ENCODE measurements at places on chromosomes 7 and 10.

DNA sequence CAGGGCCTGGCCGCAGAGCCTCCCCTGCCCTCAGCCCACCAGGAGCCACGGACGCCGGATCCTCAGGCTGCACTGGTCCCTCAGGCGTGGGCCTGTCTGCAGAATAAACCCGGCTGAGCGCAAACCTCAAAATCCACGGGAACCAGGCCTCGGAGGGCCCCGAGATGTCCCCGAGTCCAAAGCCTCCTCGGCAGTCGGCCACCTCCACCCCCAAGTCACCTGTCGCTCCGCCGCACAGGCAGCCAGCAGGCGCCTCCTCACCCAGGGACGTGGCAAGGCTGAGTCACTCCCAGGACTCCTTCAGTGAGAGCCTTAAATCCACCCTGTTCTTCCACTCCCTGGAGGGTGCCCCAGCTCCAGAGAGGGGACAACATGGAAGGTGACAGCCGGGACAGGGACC is 33.2 kb downstream of the STK32C start:
- DNase-seq: no peak

DNA sequence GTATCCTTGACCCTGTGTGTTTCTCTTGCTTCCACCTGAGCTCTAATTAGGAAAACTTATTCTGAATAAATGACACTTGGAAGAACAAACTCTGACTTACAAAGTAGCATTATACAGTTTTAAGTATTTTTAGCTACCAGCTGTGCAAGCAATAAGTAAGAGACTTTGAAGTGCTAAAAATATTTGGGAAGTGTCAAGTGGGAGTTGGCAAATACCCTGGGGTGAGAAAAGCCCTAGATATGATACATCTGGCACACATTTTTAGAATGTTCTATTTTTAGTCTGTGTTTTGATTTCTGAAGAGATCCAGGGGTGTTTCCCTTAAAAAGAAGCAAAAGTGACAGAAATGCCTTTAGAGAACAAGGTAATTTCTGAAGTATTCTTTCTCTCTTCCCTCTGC is 132.7 kb upstream of the TEX47 start:
- DNase-seq: no peak

DNA sequence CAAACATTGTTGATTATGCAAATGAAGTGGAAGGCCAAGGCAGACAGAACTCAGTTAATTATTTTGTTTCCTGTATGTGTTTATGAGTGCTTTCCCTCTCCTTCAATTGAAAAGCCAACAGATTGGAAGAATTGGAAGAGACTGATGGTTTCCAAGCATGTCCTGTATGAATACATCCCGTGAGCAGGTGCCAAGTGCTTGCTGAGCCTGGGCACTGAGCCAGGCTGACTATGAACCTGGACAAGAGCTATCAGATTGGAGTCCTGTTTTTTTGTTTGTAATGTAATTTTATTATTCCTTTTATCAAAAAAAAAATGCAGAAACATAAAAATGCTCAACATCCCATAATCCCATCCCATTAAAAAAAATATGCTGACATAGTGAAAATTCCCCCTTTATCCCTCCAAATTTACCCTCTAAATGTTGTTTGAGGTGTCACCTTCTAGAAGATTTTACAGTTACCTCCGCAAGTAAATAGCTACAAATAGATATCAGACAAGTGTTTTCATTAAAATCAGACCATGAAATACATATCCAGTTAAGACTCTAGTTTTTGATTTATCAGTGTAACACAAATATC is 449.5 kb downstream of the GRID1 start:
- no peak for DNase-seq

GRCh38 chr7:152462995-152463708 is 27.3 kb upstream of the KMT2C start:
- peak; percentile 49 for DNase-seq

GRCh38 chr10:35934642-35934995 is 292.5 kb upstream of the FZD8 start:
- no peak for DNase-seq

- peak; percentile 43 for DNase-seq
These were observed 7.1 kb downstream of the INHBA start for GRCh38 chr7:41695661-41696322.

- DNase-seq: peak; percentile 2
These were observed 34.9 kb upstream of the ZNF488 start for GRCh38 chr10:47418966-47419365.

- peak; percentile 7 for DNase-seq
These were observed 586.3 kb upstream of the ANKRD30A start for GRCh38 chr10:36538953-36539586.

- no peak for DNase-seq
These were observed 4.4 kb downstream of the RASSF4 start for GRCh38 chr10:44963772-44964633.

DNA sequence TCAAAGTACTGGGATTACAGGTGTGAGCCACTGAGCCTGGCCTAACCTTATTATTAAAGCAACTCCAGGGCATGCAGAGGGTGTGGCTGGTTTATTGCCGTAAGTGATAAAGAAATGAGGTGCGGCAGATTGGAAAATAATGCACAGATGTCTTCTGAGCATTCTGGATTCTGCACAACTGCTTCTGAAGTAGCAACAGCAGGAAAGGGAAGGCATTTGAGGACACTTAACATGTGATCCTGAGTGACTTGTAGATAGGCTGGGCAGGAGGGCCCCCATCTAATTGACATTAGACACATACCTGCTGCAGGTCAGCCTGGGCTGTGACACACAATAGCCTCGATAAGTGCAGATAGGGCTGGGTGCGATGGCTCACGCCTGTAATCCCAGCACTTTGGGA is 5.6 kb downstream of the RHBDD2 start:
- DNase-seq: no peak

GRCh38 chr10:15805395-15806058 is 54.8 kb downstream of the MINDY3 start:
- no peak for DNase-seq

DNA sequence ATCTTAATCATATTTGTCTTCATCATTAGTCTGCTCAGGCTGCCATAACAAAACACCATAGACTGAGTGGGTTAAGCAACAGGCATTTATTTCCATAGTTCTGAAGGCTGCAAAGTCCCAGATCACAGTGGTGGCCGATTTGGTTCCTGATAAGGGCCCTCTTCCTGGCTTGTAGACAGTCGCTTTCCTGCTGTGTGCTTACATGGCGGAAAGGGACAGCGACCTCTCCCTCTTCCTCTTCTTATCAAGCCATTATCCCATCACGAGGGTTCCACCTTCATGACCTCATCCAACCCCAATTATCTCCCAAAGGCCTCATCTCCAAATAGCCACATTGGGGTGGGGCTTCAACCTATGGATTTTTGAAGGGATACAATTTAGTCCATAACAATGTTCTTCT is 84.0 kb downstream of the LYZL1 start:
- no peak for DNase-seq

- no peak for DNase-seq
These were observed 198.0 kb downstream of the SKIDA1 start for GRCh38 chr10:21327289-21327993.

DNA sequence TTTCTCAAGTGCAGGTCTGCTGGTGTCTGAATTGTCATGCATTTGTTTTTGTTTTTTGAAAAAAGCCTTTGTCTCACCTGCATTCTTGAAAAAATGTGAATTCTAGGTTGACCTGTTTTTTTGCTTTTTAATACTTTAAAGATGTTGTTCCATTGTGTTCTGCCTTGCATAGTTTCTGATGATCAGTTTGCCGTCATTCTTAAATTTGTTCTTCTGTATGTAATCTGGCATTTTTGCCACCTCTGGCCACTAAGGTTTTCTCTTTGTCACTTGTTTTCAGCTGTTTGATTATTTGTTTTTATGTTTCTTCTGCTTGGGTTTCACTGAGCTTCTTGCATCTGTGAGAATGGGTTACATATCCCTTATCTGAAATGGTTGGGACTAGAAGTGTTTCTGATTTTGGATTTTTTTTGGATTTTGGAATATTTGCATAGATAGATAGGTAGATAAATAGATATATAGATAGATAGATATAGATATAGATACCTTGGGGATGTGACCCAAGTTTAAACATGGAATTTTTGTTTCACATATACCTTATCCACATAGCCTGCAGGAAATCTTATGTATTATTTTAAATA is 16.5 kb downstream of the MGMT start:
- DNase-seq: no peak

DNA sequence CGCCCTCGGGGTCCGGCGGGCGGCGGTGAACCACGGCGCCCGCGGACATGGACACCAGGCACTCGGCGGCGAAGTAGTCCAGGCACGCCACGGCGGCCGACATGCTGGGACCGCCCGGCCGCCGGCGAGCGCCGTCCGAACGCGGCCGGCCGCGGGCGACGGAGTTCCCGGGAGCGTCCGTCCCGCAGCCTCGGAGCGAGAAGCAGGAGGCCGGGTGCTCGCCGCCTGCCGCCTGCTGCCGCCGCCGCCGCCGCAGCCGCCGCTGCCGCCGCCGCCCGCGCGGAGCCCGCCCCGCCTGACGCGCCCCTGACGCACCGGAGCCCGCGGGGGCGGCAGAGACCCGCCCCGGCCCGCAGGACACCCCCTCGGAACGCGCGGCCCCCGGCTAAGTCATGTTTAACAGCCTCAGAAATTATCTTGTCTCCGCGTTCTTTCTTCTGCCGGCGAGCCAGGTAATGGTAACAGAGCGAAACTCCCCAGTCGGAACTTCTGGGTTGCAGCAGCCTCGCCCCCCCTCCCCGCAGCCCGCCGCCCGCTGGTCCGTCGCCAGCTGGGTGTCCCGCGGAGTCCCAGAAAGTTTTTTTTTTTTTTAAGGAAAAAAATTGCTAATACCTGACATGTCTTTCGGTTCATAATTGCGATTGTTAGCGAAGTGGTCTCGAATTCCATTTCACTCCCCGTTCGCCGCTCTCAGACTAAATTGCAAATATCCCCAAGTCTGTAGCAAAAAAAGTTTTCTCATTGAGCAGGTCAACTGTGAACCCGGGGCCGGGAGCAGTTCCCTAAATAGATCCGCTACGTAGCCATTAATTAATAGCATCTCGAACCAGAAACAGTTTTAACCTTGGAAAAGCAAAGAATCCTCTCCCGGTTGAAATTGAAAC is at the start of gene KLF14:
KLF14 (minus strand) TSS at position 277 of the 884 bp plus-strand sequence; CDS start at position 103, 174 bp downstream.
- DNase-seq: peak; percentile 49

- peak; percentile 39 for DNase-seq
These were observed 825 bp downstream of the RAB11FIP2 start for GRCh38 chr10:118045837-118046394.

DNA sequence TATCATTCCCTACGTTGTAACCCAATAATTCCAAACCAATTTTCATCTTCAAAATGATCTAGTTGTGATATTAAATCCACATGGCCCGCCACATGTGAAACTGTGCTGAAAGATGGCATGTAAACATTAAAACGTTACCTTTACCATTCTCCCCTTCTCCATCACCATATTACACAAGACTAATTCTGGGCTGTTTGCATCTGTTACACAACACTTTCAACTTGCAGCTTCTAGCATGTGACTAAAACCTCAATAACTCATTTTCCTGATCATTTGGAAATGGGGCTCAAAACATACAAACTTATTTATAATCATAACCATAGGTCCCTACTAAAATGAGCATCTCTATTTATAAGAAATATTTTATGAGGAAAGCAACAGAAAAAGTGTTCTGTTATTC is 4.7 kb downstream of the MTERF1 start:
- no peak for DNase-seq

DNA sequence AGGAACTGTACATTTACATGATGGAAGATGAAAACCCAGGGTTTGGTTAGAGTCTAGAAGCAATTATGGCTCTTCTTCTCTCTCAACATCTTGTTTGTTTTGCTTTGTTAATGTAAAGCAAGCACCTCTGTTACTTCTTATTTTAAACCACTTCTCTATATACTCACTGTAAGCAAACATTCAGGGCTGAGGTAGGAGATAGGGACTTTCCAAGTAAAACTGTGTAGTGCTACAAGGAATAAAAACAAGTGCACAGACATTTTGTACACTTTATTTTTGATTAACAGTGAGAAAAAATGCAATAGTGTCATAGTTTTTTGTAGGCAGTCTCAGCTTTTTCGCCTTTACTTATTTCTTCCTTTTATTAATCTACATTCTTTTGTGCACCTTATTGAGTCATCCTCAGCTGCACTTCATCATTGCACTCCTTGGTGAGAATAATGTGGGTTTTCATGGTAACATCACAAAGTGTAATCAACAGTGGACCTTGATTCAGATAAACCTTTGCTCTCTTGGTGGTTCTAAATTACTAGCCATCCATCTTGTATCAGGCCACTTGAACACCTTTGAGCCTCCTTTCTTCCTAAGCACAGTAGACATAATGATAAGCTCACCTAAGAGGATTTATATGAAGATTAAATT is 52.9 kb downstream of the ELMO1 start:
- DNase-seq: no peak

DNA sequence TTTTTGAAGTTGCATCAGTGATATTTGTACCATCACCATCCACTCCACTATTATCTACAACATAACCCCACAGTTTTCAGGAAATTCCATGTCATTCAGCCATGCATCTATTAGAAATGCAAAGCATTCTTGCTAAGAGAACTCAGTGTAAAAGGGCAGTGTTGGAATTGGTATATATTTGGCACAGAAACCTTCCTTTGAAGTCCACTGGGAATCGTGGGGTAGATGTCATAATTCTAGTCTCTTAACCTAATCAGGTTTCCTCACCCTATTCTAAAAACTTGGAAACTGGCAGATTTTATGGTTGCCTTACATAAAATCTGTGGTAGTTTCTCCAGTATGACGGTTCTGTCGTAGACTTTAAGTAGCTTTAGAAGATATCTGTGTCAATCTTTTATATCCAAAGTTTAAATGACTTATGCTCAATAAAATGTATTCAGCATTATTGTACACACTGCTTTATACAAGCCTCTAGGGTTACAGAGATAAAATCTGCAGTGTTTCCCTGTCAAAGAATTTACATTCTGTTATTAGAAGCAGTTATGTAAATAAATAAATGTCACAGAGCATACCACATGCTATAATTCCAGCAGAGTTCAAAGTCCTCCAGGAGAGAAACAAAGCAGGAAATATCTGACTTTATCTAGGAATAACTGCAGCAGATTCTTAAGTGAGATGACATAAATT is 704.4 kb upstream of the CELF2 start:
- DNase-seq: no peak

DNA sequence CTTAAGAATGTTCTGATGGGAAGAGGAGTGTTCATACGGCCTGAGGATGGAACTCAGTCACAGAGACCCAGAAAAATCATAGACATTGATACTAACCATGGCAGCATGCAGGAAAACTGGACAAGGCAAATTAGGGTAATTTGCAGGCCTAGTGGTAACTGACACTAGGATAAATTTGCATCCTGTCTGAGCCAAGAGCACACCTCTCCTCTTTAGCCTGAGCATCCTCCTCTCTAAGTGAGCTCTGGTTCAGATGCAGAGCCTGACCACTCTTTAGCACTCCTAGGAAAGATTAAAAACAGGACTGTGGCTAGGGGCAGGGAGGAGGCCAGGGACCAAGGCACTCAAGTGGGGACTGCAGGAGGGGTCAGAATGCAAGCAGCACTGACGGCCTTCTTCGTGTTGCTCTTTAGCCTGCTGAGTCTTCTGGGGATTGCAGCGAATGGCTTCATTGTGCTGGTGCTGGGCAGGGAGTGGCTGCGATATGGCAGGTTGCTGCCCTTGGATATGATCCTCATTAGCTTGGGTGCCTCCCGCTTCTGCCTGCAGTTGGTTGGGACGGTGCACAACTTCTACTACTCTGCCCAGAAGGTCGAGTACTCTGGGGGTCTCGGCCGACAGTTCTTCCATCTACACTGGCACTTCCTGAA is at the start of gene TAS2R41:
TAS2R41 (plus strand) TSS at position 373 of the 650 bp plus-strand sequence; CDS start at position 373, 0 bp downstream.
- no peak for DNase-seq
